ENCODE measurements at places on chromosomes 11 and 22. TPM values are rescaled to one million over a fixed set of nuclear protein-coding genes. Genes with fewer than 3 reads are reported as not detected.

- no peak for DNase-seq
Measured at GRCh38 chr11:81897639-81898038, 836.0 kb downstream of the FAM181B start.

- no peak for DNase-seq
Measured at GRCh38 chr11:112617977-112618826, 343.0 kb upstream of the NCAM1 start.

GRCh38 chr22:28630177-28630574 lies 49.5 kb downstream of the TTC28 start:
- DNase-seq = no peak

DNA sequence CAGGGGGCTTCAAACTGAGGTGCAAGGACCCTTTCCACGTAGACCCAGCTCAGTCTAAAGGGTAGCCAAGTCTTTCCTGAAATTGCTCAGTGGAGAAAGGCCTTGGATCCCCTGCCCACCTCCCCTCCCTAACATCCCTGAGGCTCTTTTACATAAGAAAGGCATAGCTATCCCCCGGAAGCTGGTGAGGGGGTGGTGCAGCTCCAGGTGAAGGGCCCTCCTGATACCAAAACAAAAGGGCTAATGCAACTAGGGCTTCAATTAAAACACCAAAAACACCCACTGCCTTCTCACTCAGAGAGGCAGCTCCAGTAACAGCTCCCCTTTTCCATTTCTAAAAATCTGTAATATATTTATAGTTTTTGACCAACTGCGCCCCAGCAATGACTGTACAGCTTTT lies 5.8 kb downstream of the SHANK2 start:
- peak; percentile 78 for DNase-seq

GRCh38 chr11:85745626-85746025 lies 59.6 kb upstream of the CCDC89 start:
- DNase-seq = no peak

DNA sequence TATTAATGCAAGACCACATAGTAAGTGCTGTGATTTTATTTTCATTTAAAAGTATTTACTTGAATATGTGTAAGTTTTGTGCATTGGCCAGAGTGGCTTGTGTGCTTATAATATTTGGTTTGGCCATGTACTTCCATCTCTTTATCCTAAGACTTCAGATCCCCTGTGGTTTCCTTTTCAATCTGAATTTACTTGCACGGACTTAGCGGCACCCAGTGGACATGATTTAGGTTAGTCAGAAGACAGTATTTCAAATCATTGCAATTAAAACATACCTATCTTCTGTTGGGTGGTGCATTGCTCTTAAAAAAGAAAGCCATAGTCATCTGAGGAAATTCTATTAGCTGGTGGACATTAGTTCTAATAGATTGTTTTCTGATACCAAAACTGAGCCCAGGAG lies 30.7 kb downstream of the PIWIL4 start:
- no peak for DNase-seq

DNA sequence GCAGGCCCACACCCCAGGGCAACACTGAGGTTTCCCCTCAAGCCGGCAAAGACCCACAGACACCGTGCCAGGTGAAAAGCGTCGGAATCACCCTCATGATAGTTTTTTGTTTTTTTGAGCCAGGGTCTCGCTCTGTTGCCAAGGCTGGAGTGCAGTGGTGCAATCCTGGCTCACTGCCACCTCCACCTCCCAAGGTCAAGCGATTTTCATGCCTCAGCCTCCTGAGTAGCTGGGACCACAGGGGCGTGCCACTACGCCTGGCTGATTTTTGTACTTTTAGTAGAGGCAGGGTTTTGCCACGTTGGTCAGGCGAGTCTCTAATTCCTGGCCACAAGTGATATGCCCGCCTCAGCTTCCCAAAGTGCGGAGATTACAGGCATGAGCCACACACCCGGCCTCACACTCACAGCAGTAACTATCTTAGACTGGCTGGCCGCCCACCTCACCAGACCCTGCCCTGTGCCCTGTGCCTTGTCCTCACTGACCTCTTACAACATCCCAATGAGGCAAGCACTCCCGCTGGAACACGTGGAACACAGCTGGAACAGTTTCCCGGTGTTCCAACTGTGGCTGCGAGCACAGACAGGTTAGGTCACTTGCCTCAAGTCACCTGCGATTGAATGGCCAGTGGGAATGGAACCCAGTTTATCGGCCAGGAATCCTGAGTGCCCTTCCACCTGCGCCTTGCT lies 21.1 kb downstream of the LRRC10B start:
- DNase-seq = no peak

DNA sequence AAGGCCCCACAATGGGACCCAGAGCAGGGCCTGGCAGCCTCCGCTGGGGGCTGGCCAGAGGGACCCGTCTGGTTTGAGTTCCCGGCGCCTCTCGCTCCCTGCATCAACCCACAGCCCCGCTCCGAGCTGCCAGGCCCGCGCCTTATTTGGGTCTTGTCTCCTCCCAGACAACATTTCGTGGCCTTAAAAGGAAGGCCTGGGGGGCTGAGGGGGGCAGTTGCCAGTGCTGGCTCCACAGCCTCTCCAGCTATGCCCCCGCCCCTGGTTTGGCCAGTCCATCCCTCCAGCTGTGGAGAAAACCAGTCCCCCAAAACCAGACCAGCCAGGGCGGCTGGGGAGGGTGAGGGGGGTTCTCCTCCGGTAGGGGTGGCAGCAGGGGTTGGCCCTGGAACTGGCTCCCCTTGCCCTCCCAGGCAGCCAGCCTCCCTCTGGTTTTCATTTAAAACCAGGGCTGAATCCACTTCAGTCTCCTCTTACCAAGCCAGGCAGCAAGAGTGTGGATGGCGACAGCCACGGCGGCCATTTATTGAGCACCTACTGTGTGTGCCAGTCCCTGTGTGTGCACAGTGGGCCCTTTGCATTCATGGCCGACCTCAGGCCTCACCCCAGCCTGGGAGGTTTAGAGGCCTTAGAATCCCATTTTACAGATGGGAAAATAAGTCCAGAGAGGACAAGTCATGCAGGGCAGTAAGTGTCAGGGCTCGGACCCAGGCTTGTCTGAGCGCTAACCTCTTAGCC lies 18.6 kb downstream of the EMID1 start:
- DNase-seq = no peak

- no peak for DNase-seq
Measured at GRCh38 chr22:17475318-17476230, 87.7 kb upstream of the SLC25A18 start.

DNA sequence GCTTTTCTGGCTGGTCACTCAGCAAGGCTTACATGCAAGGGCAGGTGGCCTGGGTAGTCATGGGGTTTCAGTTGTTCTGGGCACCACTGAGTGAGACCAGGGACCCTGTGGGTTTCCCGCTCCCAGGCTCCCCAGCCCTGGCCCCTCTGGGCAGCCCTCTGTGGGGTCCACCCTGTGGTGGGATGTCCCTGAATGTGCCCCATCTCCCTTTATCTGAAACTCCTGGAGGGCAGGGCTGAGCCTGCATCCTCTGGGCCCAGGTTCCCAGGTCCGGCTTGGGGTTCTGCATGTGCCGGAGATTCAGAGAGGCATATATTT lies 1041.0 kb downstream of the BRD1 start:
- no peak for DNase-seq

DNA sequence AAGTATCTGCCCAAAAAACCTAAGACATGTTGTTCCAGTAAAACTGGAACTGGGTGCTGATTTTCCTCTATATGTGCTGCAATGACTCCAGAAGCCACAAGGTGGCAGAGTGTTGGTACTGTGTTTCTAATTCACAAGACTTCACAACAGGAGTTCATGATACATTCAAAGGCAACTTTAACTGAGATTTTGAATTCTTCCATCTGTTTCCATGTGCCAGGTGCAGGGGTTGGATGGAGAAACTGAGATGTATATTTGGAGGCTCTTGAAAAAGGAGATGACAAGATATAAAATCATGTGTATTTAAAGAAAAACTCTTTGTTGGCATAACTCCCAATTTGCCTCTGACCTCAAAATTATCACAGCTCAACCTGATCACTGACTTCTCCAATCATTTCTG lies 1098.6 kb upstream of the CCDC90B start:
- peak; percentile 56 for DNase-seq

GRCh38 chr11:118895093-118896039 lies 11.7 kb downstream of the CXCR5 start:
- DNase-seq = no peak

DNA sequence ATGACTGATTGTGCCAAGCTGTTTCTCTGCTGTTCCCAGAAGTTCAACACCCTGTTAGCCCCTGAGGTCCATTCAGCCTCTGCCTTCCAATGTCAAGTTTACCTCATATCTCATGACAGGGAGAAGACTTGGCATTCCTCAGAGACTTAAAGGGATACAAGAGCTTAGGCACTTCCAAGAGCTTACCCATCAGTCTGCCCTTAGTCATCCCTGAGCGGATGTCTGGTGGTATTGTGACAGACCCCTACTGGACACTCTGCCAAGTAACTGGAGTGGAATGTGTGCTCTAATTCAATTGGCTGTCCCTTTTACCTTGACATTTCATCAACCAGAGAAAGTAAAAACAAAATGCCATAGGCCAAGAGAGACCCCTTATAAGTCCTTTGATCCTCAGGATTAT lies 151.5 kb downstream of the AASDHPPT start:
- no peak for DNase-seq

DNA sequence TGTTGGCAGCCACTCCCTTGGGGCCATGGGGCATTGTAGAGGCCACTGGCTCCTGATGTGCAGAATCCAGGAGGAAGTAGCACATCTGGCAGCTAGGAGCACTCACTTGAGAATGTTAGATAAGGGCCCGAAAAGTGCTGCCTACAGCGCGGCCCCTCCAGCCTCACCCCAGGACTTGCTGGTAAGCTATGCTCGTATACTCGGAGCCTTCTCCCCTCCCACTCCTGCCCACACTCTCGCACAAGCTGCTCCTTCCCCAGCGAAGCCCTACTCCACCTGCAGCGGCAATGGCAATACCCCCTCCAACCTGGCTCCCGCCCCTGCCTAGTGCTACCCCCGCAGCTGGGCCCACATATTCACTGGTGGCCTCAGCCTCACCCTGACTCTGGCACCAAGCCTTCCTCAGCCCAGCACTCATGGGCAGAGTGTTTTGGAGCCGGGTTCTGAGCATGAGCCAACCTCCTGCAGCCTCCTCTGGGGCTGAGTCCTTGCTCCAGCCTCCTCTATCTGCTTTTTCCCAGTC lies 47.7 kb downstream of the PDE2A start:
- no peak for DNase-seq

- no peak for DNase-seq
Measured at GRCh38 chr11:122779047-122779629, 59.2 kb upstream of the CRTAM start.

- DNase-seq = no peak
Measured at GRCh38 chr22:42769574-42770447, 49.1 kb upstream of the A4GALT start.

GRCh38 chr22:27185760-27186302 lies 528.4 kb downstream of the MIAT start:
- DNase-seq = no peak

GRCh38 chr11:99351624-99352023 lies 330.9 kb downstream of the CNTN5 start:
- no peak for DNase-seq

- DNase-seq = no peak
Measured at GRCh38 chr22:19085233-19085718, 36.9 kb downstream of the DGCR2 start.

- no peak for DNase-seq
Measured at GRCh38 chr11:102589047-102589459, 36.1 kb downstream of the MMP20 start.

DNA sequence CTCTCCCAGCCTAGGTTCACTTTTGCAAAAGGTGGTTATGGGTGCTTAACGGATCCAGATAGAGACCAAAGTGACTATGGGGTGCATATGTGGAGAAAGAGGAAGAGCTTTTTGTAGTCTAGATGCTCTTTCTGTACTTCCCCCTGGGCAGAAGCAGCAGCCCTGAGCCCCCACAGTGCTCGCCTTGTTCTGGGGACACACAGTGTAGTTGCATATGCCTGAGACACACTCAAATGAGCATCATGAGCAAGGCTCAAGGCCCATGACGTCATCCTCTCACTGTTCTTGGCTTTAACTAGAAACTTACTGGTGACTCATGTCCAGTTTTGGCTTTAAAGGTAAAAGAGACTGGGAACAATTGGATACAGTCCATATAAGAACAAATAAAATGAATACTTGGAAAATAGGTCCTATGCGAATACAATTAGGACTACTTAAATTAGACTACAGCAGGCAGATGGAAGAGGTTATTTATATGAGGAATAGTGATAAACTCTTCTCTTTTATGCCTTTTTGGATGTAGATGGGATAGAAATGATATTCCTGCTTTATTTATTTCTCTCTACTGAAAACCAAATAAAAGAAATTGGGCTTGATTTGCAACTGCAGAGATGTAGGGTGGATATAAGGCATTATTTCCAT lies 20.1 kb upstream of the PEX26 start:
- DNase-seq = no peak

GRCh38 chr22:24455039-24455438 lies 27.6 kb downstream of the ADORA2A start:
- no peak for DNase-seq

DNA sequence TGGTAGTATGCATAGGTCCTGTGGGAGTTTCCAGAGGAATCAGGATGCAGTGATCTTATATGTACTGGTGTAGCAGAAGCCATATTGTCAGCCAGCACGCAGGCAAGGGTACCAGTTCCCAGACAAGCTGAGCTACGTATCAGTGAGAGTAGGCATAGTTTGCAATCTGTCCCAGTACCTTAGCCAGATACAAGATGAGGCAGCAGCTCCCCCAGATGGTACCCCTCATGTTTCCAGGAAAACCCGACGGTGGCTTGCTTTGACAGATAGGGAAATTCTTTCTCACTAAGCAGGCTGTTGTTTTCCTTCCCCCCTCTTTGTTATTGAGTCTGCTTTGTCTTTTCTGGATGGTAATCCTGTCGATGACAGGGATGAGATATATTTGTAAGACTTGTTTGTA lies 109.7 kb upstream of the RRM1 start:
- DNase-seq = peak; percentile 28

- DNase-seq = no peak
Measured at GRCh38 chr11:46435679-46436078, 44.1 kb upstream of the CHRM4 start.

- no peak for DNase-seq
Measured at GRCh38 chr11:88151709-88152265, 23.5 kb downstream of the RAB38 start.

The MYO18B gene
- total RNA-seq = 0.96 TPM

The RIMBP3C gene
- total RNA-seq = not detected

The OR2AG1 gene
- total RNA-seq = not detected

The SNX19 gene
- 24.3 TPM for total RNA-seq

The RAD9A gene
- 25.7 TPM for total RNA-seq

The BIK gene
- total RNA-seq = 3.0 TPM

The PANX2 gene
- total RNA-seq = 10.2 TPM

The C11orf86 gene
- total RNA-seq = 0.44 TPM

The CSF2RB gene
- total RNA-seq = 0.07 TPM

The ACTN3 gene
- 20.4 TPM for total RNA-seq

The TNNT3 gene
- total RNA-seq = not detected

The MRGPRE gene
- not detected for total RNA-seq

The NRGN gene
- total RNA-seq = 2.9 TPM

The GAL3ST3 gene
- 21.3 TPM for total RNA-seq

The NXPE1 gene
- total RNA-seq = not detected

The OR52H1 gene
- total RNA-seq = not detected

The C11orf21 gene
- not detected for total RNA-seq

The FDXACB1 gene
- total RNA-seq = 2.2 TPM

The CENATAC gene
- total RNA-seq = 41.7 TPM

The ANO5 gene
- total RNA-seq = 6.7 TPM

The TMEM138 gene
- total RNA-seq = 39.0 TPM

The ANGPTL5 gene
- not detected for total RNA-seq

The OR52I2 gene
- not detected for total RNA-seq
